Uterine smooth muscle cell (primary cell): ENCODE measurements at places on chromosomes 5 and 9. TPM values are rescaled to one million over a fixed set of nuclear protein-coding genes. Genes with fewer than 3 reads are reported as not detected.

Gene PTGS1
- total RNA-seq, result 11.4 and 31.2 TPM in 2 replicates

Gene SCGB3A2
- not detected in 2 replicates for total RNA-seq

Gene GMCL2
- not detected in 2 replicates for total RNA-seq

Gene BAAT
- under 0.01 TPM in 2 replicates for total RNA-seq

Gene ANKRD34B
- not detected in 2 replicates for total RNA-seq
